ENCODE measurements at places on chromosomes 16 and 17.
A peak's percentile ranks its signal among the peaks of the same experiment; 100 is the strongest.

DNA sequence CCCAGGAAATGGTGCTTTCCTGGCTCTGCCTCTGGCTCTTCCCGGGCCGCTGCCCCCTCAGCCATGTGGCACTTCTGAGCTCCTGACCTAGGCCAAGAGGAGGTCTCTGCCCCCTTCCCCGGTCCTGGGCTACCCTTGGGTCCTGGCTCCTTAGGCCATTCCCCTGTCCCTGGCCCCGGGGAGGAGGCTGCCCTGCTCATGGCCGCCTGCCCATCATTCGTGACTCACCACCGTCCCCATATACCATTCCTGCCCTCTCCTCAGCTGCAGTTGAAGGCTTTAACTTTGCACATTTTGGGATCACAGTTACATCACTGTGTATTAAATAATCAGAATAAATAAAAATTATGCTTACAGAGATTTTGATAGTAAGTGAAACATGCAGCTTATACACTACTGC lies 69.0 kb downstream of the GRIN2A start:
- no peak for DNase-seq

DNA sequence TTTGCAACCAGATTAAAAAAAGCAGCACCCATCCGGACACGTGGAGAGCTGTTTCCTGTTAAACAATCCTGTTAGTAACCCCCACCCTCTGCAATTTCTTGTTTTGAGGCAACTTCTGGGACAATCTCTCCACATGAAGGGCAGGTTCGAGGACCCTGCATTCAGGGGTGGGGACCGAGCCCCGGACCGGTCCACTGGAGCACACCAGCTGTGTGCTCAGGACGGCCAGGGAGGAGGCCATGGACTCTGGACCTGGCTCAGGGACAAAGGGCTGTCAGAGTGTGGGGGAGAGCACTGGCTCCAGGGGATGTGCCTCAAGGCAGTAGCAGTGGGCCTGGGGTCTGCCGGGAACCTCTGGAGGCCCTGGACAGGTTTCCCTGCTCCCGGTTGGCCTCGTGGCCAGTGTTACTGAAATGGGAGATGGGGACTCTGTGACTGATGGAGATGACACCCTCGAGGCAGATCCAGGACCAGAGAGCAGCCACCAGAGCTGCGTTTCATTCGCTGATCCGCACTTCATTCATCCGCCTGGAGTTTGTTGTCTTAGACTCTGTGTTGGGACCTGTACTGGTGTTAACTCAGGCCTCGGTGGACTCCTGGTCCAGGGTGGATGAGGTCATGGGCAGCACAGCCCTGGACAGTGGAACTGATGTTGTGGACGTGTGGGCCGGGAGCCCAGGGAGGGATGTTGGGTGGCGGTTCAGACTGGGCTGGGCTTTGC lies 2.9 kb upstream of the CPNE7 start:
- no peak for DNase-seq

DNA sequence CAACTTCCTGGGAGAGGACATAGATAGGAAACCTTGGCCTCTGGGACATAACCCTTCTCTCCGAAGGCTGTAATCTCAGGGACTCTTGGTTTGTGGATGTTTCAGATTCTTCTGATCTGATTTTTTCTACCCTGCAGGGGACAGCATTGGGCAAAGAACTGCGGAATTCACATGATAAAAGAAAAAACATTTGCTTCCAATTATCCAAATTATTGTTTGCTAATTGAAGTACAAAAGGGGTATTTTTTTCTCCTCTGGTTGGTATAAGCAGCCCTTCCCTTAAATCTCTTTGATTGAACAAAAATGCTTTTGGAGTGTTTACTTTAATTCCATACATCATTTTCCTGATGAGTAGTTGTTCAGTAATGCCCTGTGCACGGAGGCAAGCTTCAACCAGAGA lies 251.7 kb upstream of the IRX3 start:
- DNase-seq: no peak

- DNase-seq: no peak
These were observed 467.8 kb downstream of the SLC39A11 start for GRCh38 chr17:72624652-72625051.

GRCh38 chr16:80125677-80126076 lies 415.1 kb upstream of the DYNLRB2 start:
- DNase-seq: no peak

DNA sequence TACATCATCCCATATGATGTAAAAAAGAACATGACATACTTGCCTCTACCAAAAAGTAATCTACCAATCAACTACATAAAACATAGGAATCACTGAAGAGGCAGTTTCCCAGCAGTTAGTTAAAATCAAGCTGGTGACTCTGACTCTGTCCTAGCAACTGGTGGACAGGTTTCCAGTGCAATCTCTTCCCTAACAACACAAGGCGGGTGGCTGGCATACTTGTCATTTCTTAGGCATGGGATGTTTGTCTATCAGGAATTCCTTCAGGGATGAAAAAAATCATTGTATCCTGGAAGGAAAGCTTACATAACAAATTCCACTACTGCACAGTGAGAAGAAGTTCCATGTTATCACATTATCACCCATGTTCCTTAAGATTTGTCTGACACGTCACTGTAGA lies 50.9 kb downstream of the HELZ start:
- DNase-seq: no peak

GRCh38 chr17:70074956-70075355 lies at the start of gene KCNJ16:
KCNJ16 (plus strand) TSS chr17:70075225; CDS start chr17:70132088, 56,863 bp downstream.
- DNase-seq: no peak

- DNase-seq: no peak
These were observed 331.6 kb downstream of the C16orf95 start for GRCh38 chr16:86985648-86986015.

DNA sequence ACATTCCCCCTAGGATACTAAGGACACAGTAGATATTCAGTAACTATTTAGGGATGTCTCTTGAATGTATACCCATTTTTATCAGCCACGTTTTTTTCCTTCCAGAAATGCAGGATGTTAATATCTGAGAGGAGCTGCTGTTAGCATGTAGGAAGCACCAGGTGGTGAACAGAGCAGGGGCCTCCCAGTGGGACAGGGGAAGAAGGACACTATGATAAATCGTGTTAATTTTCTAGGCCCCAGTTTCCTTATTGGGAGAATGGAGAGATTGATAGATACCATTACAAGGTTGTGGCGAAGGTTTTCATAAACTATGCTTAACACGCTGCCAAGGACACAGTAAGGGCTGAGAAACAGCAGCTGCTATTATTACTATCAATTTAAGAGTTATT lies 45.4 kb downstream of the PRSS54 start:
- no peak for DNase-seq

GRCh38 chr17:80523054-80523744 lies 21.4 kb upstream of the RPTOR start:
- no peak for DNase-seq

DNA sequence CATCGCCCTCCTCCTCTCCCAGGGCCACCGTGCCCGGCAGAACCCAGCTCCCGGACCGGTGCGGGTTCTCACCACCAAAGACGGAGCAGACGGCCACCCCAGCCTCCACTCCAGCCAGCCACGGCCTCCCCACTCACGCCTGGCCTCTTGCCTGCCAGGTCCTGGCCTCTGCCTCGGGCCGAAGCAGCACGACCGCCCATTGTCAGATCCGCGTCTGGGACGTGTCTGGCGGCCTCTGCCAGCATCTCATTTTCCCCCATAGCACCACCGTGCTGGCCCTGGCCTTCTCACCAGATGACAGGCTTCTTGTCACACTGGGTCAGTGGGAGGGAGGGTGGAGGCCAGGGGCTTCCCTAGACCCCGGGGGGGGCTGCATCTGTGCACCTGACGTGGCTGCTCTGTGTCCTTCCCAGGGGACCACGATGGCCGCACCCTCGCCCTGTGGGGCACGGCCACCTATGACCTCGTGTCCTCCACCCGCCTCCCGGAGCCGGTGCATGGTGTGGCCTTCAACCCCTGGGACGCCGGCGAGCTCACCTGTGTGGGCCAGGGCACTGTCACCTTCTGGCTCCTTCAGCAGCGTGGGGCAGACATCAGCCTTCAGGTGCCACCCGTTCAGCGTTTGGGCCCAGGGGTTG lies 6.6 kb upstream of the RHOT2 start:
- no peak for DNase-seq

DNA sequence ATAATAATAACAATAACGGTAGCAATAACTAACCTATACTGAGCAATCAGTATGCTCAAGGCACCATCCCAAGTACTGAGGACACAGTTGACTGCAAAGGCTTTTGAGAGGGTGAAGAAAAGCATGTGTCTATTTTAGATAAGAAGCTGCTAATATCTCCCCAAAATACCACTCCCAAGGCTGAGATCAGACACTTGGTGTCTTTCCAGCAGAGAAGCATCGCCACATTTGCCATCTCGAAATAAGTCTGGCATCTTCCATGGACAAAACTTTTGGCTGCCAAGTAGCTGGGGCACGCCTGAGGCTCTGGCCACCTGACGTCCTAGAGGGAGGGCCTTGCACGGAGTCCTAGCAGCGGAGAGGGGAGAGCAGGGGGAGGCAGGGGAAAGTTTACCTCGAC lies 39.0 kb downstream of the ZNF423 start:
- no peak for DNase-seq

GRCh38 chr17:43176119-43176570 lies 5.1 kb downstream of the NBR1 start:
- no peak for DNase-seq

DNA sequence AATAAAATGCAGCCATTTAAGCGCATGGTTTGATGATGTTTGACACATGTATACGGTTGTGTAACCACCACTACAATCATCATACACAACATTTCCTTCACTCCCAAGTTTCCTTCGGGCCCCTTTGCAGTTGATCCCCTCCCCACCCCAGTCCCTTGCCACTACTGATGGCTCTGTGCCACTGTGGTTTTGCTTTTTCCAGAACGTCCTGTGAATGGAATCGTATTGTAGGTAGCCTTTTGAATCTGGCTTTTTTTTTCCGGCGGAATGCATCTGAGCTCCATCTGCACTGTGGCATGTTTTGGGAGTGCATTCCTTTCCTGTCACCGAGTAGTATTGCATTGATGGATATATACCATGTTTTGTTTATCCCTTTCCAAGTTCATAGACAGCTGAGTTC lies 15.1 kb upstream of the MAP2K3 start:
- no peak for DNase-seq

- DNase-seq: peak; percentile 92
These were observed 91.2 kb upstream of the TNRC6C start for GRCh38 chr17:77867308-77867781.
